ENCODE measurements at places on chromosomes 5 and 9.

DNA sequence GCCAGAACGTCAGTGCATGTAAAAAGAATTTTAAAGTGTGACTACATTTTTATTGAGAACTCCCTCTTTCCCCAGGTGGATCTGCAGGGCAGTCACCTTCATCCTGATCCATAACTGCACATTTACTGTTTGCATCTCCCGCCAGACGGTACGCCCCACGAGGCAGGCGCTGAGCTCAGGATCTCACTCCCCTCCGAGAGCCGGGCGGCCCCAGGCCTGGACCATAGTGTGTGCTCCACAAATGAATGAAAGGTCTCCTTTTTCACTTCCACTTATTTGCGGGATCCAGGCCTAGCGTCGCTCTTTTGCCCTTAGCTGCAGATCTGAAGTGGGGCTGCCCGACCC is 378 bp downstream of the DROSHA start:
- peak; percentile 46 for DNase-seq

DNA sequence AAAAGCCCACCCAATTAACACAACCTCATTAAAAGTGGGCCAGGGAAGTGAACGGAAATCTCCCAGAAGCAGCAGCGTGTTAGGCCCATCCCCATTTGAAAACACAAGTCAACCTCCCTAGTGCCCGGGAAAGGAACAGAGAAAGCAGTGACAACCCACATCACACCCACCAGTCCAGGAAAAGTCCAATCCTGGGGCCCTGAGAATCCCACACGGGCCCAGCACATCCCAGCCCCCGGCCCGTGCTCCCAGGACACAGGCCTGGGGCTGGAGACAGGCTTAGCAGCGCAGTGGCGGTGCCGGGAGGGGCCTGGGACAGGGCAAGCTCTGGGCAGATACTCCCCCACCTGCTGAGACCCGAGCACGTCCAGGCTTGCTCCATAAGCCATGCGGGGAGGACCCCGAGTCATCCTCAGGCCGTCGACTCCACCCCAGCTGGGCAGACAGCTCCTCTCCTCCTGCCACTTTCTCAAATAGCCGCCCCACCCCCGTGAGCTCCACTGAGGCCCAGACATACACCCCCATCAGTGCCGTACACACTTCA is 101.0 kb downstream of the KCNT1 start:
- no peak for DNase-seq

- no peak for DNase-seq
Measured at GRCh38 chr9:80922544-80922943, 766.8 kb downstream of the TLE1 start.

DNA sequence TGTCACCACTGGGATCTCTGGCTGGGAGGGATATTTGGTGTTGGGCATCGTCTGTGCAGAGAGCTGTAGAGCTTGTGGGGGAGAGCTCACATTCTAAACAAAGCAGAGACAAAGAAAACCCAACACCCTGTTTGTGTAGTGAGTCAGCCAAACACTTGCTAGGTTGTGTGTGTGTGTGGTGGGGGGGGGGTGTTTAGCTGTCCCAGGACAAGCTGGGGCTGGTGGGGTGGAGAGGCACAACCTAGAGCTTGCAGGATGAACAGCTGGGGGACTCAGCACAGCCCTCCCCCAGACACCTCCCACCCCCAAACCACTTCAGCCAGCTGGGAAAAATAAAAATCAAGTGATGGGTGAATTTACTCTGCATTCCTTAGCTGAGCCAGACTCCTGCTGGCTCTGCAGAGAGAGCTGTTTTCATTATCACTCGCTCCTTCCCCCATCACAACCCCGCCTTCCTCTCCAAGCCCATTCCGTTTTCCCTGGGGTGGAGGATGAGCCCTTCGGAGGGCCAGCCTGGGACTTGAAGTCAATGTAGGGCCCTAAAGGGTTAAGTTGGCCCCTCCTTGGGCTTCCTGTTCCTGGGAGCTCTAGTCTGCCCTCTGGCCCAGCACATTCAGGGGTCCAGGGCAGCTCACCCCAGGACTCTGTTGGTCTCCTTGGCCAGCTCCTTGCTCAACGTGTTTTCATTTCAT is 2.6 kb downstream of the OLFML2A start:
- DNase-seq = no peak

DNA sequence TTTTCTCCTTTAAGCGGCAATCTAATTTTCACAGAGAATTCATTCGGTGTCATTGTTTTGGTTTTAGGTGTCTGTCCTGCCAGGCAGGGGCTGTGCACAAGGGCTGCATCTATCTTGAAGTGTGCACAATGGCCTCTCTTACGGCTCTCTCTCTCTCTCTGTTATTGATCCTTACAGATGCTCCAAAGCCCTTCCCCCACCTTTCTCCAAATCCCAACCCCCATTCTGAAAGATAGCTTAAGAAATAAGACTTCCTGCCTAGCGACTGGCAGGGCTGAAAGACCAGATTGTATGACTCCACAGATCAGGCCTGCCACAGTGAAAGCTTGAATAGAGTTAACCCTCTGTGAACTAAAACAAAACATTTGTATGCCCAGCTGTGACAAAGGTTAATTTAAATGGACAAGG is 86.5 kb upstream of the NR5A1 start:
- no peak for DNase-seq

DNA sequence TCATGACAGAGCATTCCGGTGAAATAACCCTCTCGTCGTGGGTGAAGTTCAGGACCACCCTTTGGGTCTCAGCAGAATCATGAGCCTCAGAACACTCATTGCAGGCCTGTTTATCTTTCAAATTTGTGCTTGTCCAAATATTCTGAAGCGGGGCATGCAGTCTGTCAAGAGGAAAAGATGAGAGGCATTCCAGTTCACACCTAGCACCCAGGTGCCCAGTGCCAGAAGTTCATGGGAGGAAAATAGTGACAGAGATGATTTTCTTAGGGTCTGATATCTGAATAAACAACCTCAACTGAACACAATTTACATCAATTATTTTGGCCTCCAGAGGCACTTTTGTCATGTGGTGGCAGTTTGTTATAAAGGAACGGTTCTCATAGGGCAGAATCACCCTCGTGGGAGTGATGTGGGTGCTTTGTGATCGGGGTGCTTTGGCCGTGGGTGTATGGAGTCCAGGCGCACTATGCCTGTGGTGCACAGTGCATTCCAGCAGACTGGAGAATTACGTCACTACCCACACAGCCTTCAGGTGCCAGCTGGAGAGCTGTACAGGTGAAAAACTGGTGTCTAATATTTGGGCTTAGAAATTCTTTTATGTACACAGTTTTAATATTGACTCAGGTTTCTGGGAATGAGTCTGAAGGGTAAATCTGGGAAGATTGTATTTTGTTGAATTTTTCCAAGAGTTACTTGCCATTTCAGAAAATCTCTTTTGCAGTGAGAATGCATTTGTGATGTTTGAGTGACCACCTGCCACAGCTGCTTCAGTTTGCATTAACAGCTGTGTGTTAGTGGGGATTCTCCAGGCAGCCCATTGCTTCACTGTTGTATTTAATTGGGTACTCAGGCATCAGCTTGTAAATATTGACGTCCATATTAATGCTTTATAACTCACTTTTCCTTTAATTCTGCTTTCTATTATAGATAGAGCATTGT is 289.3 kb downstream of the FANCC start:
- no peak for DNase-seq

GRCh38 chr5:83528439-83528769 is 56.9 kb downstream of the VCAN start:
- no peak for DNase-seq
